Foreskin fibroblast (primary cell): ENCODE measurements at places on chromosomes 6 and 20.
A peak's percentile ranks its signal among the peaks of the same experiment; 100 is the strongest.

- DNase-seq: no peak
Observed at GRCh38 chr6:114096561-114097172, 125.7 kb upstream of the HDAC2 start.

GRCh38 chr6:5989141-5989723, 17.5 kb downstream of the NRN1 start:
- no peak for DNase-seq

GRCh38 chr6:40710626-40711330, 123.6 kb upstream of the LRFN2 start:
- DNase-seq: no peak

- DNase-seq: no peak
Observed at GRCh38 chr20:47557218-47557617, 55.5 kb downstream of the NCOA3 start.

DNA sequence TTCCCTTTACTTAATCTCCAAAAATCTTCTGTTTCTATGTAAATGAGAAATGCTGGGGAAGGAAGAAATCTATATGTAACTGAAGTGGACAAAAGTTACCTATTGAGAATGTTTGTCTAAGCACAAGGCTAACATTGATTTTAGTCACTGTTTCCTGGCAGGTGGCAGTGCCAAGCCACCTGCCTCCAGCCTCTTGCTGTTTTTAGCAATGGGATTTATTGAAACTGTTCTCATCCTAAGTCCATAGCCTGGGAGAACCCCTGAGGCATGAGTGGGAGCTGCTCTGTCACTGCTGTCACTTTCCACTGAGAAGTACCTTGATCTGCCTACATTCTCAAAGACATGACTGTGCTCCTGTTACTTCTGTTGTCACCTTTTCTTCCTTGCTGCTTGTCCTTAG, 14.7 kb downstream of the ENPP3 start:
- DNase-seq: no peak

- DNase-seq: peak; percentile 98
Observed at GRCh38 chr6:1190366-1190765, 121.5 kb upstream of the FOXQ1 start.

DNA sequence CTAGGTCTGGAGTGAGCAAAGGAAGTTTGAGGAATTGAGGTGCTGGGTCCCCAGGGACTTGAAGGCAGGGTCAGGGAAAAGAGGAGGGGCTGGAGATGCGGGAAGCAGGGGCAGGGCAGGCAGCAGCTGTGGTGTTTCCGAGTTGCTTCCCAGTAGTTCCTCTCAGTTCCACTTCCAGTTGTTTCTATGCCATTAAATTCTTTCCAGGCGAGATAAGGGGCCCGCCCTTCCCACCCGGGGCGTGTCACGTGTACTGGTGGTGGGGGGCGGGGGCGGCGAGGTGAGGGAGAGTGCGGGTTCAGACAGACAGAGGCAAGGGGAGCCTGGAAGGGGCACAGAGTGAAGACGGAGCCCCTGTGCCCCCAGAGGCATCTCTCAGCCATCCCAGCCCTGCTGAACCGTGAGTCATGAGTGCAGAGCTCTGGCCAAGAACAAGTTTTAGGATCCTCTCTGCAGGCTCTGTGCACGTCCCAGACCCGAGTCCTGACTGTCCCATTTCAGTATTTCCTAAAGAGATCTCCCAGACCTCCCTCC, 977 bp downstream of the TNXB start:
- peak; percentile 81 for DNase-seq

DNA sequence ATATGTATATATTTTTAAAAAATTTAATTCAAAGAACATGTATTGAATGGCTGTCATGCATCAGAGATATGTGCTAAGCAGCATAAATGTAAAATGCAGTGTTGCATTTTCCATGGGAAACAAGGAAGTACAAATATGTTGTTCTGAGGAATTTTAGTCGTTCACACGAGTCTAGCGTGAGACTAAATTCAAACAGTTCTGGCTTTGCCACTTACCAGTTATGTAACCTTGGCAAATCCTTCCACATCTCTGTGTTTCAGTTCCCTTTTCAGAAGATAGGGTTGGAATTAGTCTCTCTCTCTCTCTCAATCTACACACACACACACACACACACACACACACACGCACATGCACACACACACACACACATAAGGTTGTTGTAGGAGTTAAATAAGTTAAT, 305.4 kb downstream of the UTRN start:
- no peak for DNase-seq
